ENCODE measurements at places on chromosomes 5 and 9. TPM values are rescaled to one million over a fixed set of nuclear protein-coding genes. Genes with fewer than 3 reads are reported as not detected.
A peak's percentile ranks its signal among the peaks of the same experiment; 100 is the strongest.

The FBP2 gene
- total RNA-seq: not detected

- H3K27ac ChIP-seq: no peak overlapping the region
- H3K4me3 ChIP-seq: no peak overlapping the region
- peaks cover 13% of the 10 kb centered on the region for H3K4me1 ChIP-seq
Observed at GRCh38 chr9:133735415-133735775, 2.8 kb downstream of the SARDH start.

The ARL14EPL gene
- total RNA-seq: 22.9 TPM

The ADAMTS12 gene
- 0.05 TPM for total RNA-seq

- H3K27ac ChIP-seq: no peak overlapping the region
- no peak for DNase-seq
- no peaks in the 10 kb centered on the region for H3K4me1 ChIP-seq
- H3K4me3 ChIP-seq: no peak overlapping the region
- H3K27me3 ChIP-seq: peaks cover 73% of the 10 kb centered on the region
Observed at GRCh38 chr5:66344544-66344943, 200.4 kb downstream of the SREK1 start.

GRCh38 chr5:128002425-128002824, 81.1 kb upstream of the SLC12A2 start:
- H3K4me1 ChIP-seq: no peaks in the 10 kb centered on the region
- H3K27ac ChIP-seq: no peak overlapping the region
- H3K27me3 ChIP-seq: no peaks in the 10 kb centered on the region
- H3K36me3 ChIP-seq: no peaks in the 10 kb centered on the region
- DNase-seq: no peak

The SOHLH1 gene
- not detected for total RNA-seq

DNA sequence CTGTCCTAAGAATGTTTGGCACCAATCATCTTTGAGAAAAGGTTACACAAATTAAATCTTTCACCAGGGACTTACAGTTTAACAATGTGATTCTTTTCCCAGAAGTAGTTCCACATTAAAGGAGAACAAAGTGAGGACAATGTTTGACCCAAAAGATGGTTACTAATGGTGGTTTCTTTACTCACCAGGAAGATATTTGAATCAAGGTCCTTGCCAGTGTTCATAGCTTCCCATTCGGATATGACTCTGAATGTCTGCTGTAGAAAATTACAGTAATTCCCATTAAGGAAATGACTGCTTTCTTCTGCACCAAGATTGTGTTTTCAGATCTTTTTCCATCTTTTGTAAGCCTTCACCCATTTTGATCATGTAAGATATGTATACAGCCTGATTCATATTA, 114.6 kb upstream of the ADAMTSL1 start:
- no peaks in the 10 kb centered on the region for H3K27me3 ChIP-seq
- no peak overlapping the region for H3K4me3 ChIP-seq
- no peak for DNase-seq
- H3K4me1 ChIP-seq: no peaks in the 10 kb centered on the region

The ACER2 gene
- 4.3 TPM for total RNA-seq

GRCh38 chr9:13896922-13897835, 416.8 kb downstream of the NFIB start:
- H3K27me3 ChIP-seq: no peaks in the 10 kb centered on the region
- no peaks in the 10 kb centered on the region for H3K4me1 ChIP-seq
- no peaks in the 10 kb centered on the region for H3K36me3 ChIP-seq
- H3K27ac ChIP-seq: no peak overlapping the region
- DNase-seq: no peak
- no peak overlapping the region for H3K4me3 ChIP-seq

The PCDHGA6 gene
- 0.07 TPM for total RNA-seq

DNA sequence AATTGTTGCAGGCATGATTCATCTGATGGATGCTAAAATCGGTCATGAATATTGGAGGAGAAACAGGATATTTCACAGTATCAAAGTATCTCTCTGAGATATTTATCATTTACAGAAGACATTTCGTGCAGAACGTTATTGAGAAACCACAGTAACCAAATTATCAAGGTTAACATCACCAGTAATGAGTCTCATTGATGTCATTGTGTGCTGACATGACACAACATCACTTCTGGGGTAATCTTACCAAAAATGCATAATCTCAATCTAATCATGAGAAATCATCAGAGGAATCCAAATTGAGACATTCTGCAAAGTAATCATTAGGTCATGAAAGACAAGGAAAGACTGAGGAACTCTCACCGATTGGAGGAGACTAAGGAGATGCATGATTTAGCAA, 42.7 kb downstream of the C5orf22 start:
- no peaks in the 10 kb centered on the region for H3K4me1 ChIP-seq
- H3K27ac ChIP-seq: no peak overlapping the region
- no peak for DNase-seq
- no peaks in the 10 kb centered on the region for H3K36me3 ChIP-seq

GRCh38 chr9:14748373-14748772, 25.8 kb upstream of the CER1 start:
- no peak for DNase-seq
- H3K4me1 ChIP-seq: no peaks in the 10 kb centered on the region
- no peak overlapping the region for H3K27ac ChIP-seq
- peaks cover 23% of the 10 kb centered on the region for H3K27me3 ChIP-seq

The CACNA1B gene
- 1.7 TPM for total RNA-seq

- H3K27ac ChIP-seq: no peak overlapping the region
- no peaks in the 10 kb centered on the region for H3K4me1 ChIP-seq
- no peak overlapping the region for H3K4me3 ChIP-seq
- no peaks in the 10 kb centered on the region for H3K27me3 ChIP-seq
Observed at GRCh38 chr9:81879501-81879916, 48.7 kb upstream of the SPATA31D4 start.

The CAMK2A gene
- total RNA-seq: not detected

- H3K27me3 ChIP-seq: no peaks in the 10 kb centered on the region
- no peaks in the 10 kb centered on the region for H3K4me1 ChIP-seq
- H3K27ac ChIP-seq: no peak overlapping the region
- no peaks in the 10 kb centered on the region for H3K36me3 ChIP-seq
Observed at GRCh38 chr5:113641715-113642114, 128.2 kb downstream of the YTHDC2 start.

DNA sequence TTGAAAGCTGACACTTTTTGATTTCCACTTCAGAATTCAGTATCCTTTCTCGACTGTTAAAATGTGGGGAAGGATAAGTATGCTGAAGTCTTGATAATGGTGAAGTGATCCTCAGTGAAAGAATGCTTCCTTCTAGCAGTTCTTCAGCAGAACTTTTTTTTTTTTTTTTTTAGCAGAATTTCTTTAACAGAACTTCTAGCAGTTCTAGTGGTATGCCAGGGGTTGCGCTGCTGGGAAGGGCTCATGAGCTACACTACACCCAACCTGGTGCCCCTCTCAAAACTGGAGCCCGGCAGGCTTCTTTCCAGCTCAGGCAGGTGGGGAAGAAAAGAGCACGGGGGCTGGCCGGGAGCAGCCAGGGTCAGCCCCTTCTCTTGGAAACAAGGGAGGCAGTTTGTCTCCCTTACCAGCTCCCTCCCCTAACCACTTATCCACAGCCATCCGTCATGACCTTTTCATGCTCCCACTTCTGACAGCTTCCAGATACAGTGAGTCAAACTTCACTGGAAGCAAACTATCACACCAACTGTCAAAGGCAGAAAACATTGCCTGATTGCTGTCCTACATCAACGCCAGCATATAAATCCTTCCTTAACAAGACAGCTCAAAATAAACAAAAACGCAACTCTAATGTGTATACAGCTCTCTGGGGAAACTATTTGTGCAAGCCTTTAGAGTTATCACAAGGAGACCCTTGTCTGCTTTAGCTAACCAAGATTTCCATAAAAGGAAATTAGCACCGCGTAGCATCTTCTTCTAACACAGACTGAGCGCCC, 211.5 kb downstream of the GAPVD1 start:
- H3K36me3 ChIP-seq: no peaks in the 10 kb centered on the region
- no peaks in the 10 kb centered on the region for H3K4me1 ChIP-seq
- no peak overlapping the region for H3K4me3 ChIP-seq
- no peak for DNase-seq

DNA sequence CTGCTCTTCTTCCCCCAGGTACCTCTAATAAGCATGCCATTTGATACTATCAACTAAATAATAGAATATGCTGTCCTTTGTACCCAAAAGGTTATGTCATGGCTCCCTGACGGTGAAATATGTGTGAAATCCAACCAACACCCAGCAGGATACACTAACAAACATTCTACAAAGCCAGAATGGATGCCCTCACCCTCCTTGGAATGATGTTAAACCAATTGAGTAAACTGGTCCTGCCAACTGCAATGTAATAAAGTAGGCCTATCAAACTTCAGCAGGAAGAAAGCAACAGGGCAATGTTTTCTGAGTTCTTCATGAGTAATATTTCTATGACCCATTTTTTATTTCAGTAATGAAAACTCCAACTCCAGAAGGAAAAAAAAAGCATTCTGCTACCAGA, 24.9 kb downstream of the RGMB start:
- H3K36me3 ChIP-seq: no peaks in the 10 kb centered on the region
- DNase-seq: no peak
- no peaks in the 10 kb centered on the region for H3K27me3 ChIP-seq
- no peaks in the 10 kb centered on the region for H3K4me1 ChIP-seq

The CMBL gene
- 51.0 TPM for total RNA-seq

DNA sequence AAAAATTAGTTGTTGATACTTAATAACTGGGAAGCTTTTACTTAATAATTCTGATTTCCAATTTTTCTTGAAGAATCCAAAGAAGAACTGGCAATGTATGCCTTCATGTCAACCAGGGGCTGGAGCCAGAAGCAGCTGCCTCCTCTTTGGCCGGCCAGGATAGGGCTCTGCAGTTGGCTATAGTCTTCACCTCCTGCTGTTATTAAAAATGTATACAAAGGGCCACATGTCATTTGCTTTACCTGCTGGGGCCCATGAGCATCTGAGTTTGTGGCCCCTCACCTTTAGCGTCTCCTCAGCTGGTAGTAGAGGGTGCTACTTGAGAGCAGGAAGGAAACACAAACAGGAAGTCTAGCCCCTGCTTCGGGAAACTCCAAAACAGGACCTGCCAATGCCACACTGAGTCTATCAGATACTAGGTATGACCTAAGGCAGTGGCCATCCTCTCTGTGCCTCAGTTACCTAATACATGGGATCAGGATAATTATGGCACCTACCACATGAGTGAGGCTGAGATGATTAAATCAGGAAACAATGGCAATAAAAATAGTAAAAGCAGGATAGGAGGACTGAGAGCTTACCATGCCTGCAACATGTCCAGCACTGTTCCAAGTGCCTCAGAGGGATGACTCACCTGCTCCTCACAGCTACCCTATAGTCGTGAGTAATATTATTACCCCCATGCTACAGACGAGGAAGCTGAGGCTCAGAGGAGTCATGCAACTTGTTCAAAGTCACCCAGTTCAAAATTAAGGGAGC, 21.3 kb downstream of the CCDC69 start:
- peaks cover 11% of the 10 kb centered on the region for H3K4me1 ChIP-seq
- H3K27me3 ChIP-seq: no peaks in the 10 kb centered on the region
- no peak overlapping the region for H3K4me3 ChIP-seq

The ECM2 gene
- not detected for total RNA-seq

The IRGM gene
- total RNA-seq: not detected

DNA sequence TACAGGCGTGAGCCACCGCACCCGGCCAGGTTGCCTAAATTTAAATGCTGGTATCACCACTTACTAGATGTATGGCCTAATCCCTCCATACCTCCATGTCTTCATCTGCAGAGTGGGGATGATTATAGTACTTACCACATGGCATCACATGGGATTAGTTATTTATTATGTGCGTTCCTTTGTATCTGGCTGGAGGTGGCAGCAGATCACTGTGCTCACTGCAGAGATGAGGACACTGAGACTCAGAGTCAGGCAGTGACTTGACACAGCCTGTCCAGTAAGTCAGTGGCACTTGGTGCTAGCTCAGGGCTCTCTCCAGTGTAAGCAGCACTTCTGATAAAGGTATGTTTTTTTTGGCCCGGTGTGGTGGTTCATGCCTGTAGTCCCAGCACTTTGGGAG, 38.4 kb upstream of the HAND1 start:
- H3K36me3 ChIP-seq: no peaks in the 10 kb centered on the region
- H3K4me1 ChIP-seq: peaks cover 17% of the 10 kb centered on the region
- H3K27ac ChIP-seq: no peak overlapping the region
- DNase-seq: no peak

- no peak for DNase-seq
- H3K27ac ChIP-seq: no peak overlapping the region
- no peaks in the 10 kb centered on the region for H3K36me3 ChIP-seq
- H3K4me3 ChIP-seq: no peak overlapping the region
- no peaks in the 10 kb centered on the region for H3K4me1 ChIP-seq
Observed at GRCh38 chr9:116733010-116733641, 46.0 kb downstream of the TRIM32 start.

DNA sequence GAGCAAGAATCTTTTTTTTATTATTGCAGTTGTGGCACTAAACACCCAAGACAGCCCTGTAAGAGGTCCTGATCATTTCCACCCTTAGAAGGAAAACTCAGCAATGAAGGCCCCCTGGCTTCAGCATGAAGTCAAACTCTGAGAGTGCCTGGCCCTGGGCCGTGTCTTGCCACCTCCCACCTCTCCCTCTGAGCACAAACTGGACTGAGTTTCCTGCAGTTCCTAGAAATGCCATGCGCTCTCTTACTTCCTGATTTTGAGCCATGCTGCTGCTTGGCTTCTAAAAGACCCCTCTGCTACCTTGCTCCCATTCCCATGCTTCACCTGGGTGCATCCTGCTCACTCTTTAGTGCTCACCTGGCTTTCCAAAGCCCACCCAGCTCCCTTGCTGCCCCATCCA, 140.4 kb upstream of the KLF9 start:
- DNase-seq: no peak
- H3K4me3 ChIP-seq: no peak overlapping the region
- H3K36me3 ChIP-seq: no peaks in the 10 kb centered on the region
- H3K27me3 ChIP-seq: no peaks in the 10 kb centered on the region
- no peaks in the 10 kb centered on the region for H3K4me1 ChIP-seq

GRCh38 chr9:113876151-113876992, at the start of gene ZNF618:
Gene ZNF618, plus strand, starts transcription at chr9:113876309. Its CDS starts 72 bp downstream, at chr9:113876381.
- H3K27me3 ChIP-seq: no peaks in the 10 kb centered on the region
- H3K4me1 ChIP-seq: peaks cover 8% of the 10 kb centered on the region
- H3K4me3 ChIP-seq: peak within 1 kb of the TSS; percentile 69
- DNase-seq: no peak
- H3K27ac ChIP-seq: peak within 1 kb of the TSS; percentile 37

The PITX1 gene
- total RNA-seq: 31.0 TPM

GRCh38 chr9:17401858-17402257, 177.0 kb upstream of the SH3GL2 start:
- H3K36me3 ChIP-seq: no peaks in the 10 kb centered on the region
- no peak overlapping the region for H3K27ac ChIP-seq
- no peaks in the 10 kb centered on the region for H3K27me3 ChIP-seq

DNA sequence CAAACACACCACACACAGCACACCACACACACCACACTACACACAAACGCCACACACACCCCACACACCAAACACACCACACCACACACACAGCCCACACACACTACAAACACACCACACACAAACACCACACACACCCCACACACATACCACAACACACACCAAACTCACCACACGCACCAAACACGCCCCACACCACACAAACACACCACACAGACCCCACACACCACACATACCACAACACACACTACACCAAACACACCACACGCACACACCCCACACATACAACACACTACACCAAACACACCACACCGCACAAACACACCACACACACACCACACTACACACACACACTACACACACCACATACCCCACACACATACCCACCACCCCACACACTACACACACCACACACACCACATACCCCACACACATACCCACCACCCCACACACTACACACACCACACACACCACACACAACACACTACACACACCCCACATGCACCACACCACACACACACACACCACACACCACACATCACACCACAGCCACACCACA, 151.2 kb downstream of the ERCC6L2 start:
- DNase-seq: no peak
- H3K27ac ChIP-seq: no peak overlapping the region
- H3K4me3 ChIP-seq: no peak overlapping the region
- H3K27me3 ChIP-seq: no peaks in the 10 kb centered on the region
- H3K4me1 ChIP-seq: no peaks in the 10 kb centered on the region

The MAMDC2 gene
- total RNA-seq: 1.2 TPM
